Activated T-helper 17 cell treated with anti-CD3 and anti-CD28 coated beads, Interleukin-2, amount 50 U/mL, for 72 hours (primary cell): ENCODE measurements at places on chromosomes 2 and 18. TPM values are rescaled to one million over a fixed set of nuclear protein-coding genes. Genes with fewer than 3 reads are reported as not detected.

Gene CCDC74B
- 1.3 TPM for total RNA-seq

Gene ZNF532
- total RNA-seq = 8.6 TPM

DNA sequence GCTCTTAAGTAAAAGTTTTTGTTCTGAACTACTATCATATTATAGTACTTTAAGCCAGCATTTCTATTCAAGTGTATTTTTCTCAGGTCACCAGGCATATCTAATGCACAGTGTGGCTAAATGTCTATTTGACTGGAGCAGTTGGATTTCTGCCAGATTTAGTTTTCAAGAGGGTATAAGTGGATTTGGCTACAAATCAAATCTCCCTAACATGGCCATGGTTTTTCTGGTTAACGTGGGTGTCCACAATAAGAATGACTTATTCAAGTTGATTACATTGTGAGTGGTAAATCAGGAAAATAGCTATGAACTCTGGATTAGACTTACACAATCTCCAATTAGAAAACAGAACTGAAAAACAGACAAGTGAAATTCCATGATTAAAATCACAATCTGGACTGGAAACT, 5.7 kb upstream of the CHN1 start:
- ATAC-seq = no peak

DNA sequence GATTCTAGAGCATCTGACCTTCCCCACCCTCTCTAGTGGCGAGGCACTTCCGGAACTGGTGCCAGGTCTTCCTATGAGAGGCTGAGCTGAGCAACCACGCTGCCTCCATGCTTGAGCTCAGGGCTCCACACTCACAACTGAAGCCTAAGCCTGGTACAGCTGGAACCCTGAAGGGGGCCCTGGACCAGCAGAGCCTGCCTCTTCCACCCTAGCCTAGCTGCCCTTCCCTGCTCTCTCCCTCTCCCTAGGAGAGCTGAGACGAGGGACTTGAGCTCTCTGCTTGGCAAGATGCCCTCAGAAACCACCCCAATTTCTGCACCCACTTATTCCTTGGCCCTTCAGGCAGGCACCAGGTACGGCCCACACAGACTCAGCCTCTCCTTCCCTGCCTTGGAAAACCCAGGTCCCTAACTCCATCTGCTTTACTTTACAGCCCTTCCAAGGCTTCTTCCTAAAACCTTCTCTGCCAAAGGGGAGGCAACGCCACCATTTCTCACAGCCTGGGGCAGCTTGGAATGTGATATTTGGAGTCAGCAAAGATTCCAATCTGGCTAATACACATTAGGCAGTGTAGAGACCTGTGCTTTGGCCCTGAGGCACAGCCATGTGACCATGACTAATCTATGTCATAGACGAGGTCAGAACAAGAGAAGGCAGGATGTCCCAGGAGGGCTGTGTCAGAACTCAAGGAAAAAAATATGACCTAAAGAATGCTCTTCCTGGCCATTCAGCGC, 18.8 kb downstream of the COX7A2L start:
- peak; percentile 96 for ATAC-seq

GRCh38 chr2:37857575-37858399, 67.3 kb upstream of the RMDN2 start:
- no peak for ATAC-seq
